ENCODE measurements at places on chromosomes 1 and 21.
A peak's percentile ranks its signal among the peaks of the same experiment; 100 is the strongest.

GRCh38 chr1:217211486-217211885 lies 419.4 kb downstream of the GPATCH2 start:
- DNase-seq, result no peak

GRCh38 chr21:15003463-15004135 lies 61.2 kb downstream of the NRIP1 start:
- DNase-seq, result peak; percentile 19

DNA sequence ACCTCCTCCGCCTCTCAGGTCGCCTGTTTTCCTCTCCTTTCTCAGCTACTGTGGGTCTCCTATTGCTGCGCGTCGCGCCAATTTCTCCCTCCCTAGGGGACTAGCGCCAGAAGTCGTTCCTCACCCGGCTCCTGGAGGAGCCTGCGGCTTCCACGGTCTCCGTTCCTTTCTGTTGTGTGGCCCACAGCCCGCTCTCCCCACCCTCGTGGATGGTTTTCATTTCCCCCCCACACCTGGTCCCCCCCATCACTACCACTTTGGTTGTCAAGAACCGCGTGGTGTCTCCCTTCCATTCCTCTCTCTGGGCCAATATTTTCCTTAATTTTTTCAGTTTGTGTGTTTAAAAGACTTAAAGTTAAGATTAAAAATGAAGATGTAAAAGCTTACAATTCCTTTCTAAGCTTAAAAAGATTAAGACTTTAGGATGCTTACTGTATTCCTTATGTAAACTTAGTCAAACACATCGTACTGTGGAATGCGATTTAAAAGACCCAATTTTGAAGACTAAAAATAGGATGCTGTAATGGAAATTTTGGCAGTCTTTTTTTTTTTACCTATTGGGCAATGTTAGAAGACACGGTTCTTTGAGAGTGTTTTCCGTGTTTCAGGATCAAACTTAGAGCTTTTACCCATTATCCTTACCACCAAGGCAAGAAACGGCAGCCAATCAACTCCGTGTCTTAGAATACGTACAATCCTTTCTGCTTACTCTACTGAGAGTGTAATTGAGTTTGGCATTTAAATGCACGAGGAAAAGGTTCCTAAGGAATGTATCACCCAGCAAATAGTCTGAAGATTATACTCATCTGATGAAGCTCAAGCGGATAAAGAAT lies 773 bp downstream of the CNST start:
- no peak for DNase-seq

GRCh38 chr1:1349256-1350012 lies at the start of gene DVL1:
TSS of gene DVL1 (minus strand) at chr1:1349418. CDS start at chr1:1349065, 353 bp downstream.
- peak; percentile 91 for DNase-seq

GRCh38 chr1:227941509-227942020 lies 6.2 kb downstream of the WNT9A start:
- DNase-seq, result peak; percentile 33

- peak; percentile 56 for DNase-seq
Measured at GRCh38 chr1:156625436-156626078, 6.3 kb downstream of the HAPLN2 start.

DNA sequence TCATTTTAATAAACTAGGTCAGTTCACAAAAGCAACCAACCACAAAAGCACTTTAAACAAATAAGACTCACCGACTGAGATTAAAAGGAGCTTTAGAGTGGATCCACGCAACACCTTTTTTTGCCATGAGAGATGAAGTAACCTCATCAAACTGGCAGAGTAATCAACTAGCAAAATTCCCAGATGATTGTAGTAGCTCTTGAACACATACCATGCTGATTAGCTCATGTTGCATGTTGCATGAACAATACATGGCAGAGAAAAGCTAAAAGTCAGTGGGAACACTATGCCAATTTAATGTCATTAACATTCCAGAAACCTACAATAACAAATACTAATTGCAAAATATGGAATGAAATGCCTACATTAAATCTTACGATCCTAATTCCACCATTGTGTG lies 4.1 kb downstream of the WARS2 start:
- DNase-seq, result no peak

DNA sequence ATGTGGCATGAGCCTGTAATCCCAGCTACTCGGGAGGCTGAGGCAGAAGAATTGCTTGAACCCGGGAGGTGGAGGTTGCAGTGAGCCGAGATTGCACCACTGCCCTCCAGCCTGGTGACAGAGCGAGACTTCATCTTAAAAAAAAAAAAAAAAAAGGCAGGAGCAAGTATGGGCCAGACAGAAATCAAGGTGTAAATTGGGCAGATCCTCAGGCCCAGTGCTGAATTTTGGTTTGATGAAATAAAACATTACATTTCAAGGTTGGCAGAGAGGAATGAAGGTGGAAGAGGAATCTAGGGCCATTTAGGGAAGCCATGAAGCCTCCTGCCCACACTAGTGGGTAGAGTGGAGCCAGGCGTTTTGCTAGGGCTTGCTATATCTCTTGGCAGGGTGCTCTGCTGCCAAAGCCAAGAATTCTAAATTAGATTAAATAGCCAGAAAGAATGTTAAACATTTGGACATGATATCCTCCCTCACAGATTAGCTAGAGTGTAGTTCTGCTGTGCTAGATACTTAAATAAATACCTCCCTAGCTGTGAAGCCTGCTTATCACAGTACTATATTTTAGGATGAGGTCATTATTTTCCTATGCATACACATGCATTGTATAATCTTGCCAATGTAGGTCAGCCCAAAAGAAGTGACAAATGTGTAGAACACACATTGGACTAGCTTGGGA lies 16.6 kb upstream of the LGALS8 start:
- no peak for DNase-seq

- DNase-seq, result no peak
Measured at GRCh38 chr21:42618707-42619102, 34.7 kb upstream of the PDE9A start.

DNA sequence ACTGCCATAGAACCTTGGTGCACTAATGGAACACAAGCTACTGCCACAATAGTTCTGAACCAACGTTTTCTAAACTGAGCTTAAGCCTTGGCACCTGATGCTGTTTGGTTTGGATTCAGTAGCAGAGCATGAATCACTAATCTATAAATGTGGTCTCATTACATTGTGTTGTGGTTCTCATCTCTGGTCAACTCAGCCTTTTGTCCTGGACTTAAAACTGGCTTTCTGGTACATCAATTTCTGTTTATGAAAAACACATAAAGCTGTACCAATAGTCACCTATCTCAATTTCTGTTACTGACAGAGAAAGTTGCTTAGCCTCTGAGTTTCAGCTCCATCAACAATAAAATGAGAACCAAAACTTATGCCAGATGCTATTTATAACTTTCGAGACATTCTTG lies 197.5 kb upstream of the KIAA0040 start:
- DNase-seq, result no peak

DNA sequence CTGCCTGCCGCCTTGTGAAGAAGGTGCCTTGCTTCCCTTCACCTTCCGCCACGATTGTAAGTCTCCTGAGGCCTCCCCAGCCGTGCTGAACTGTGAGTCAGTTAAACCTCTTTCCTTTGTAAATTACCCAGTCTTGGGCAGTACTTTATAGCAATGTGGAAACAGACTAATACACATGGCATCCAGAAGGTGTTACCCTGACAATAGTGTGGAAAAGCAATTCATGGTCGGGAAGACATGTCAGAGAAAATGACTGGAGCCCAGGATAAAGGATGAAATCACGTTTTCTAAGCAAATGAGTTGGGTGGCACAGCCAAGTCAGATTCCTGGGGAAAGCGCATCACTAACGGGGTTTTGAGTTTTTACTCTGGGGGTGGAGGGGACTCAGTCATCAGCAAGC lies 76.4 kb downstream of the HLCS start:
- no peak for DNase-seq

DNA sequence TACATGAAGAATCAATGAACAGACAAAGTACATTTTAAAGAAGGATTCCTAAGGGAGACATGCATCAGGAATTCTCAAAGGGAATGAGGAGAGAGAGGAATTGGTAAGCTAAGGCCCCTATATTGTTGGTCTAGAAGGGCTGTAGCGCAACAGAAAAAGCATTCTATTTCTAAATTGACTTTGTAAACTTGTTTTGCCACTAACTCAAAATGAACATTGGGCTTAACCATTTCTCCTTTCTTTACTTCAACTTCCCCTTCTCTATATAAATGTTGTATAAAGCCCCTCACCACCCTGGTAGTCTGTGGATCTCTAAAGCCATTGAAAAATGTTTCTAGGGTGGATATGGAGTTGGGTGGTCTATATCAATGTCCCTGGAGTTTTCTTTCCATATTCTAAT lies 20.4 kb upstream of the OR6N2 start:
- no peak for DNase-seq

DNA sequence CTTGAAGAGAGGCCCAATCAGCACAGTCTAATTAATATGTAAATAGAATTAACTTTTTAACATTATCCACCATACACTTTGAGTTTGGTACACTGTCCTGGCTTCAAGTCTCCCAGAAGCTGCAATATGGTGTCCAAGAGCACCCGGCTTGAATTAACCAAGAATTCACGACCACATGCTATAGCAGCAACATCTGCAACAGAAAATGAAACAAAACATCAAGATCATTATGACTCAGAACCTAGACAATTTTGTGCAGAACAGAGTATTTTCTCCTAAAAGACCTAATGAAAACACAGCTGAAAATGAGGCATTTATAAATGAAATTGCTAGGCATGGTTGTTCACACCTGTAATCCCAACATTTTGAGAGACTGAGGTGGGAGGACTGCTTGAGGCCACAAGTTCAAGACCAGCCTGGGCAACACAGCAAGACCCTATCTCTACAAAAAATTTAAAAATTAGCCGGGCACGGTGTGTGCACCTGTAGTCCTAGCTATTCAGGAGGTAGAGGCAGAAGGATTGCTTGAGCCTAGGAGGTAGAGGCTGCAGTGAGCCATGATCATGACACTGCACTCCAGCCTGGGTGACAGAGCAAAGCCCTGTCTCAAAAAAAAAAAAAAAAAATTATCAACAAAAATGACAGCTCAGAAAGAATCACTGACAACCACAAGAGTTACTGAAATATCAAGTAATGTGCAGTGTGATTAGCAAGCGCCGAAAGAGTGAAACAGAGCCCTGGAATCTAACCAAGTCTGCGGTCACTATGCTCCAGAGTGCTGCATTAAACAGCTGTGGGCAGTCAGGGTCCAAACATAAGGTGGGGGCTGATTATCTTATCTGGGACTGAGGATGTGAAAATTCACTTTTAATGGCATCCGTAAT lies 45.3 kb downstream of the HSF2BP start:
- no peak for DNase-seq

- no peak for DNase-seq
Measured at GRCh38 chr1:89907727-89908212, 86.9 kb downstream of the LRRC8D start.

DNA sequence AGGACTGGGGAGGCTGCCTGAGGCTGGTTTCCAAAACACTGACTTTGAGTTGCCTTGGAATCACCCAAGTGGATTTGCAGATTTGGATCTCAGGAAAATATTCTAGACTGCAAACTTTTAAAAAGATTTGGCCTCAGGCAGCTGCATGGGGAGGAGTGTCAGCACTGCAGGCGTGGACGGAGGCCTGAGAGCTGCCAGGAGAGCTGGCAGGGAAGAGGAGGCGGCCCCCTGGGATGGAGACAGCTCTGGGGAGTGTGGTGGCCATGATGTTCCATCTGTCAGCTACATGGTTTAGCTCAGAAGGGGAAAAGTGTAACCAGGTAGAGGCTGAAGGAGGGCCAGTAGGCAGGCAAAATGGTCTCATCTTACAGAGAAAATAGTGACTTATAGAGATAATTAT lies 72.1 kb downstream of the VPS26C start:
- no peak for DNase-seq

Data from iPS-NIHi11 (cell line).